ENCODE measurements at places on chromosomes 6 and 20.
A peak's percentile ranks its signal among the peaks of the same experiment; 100 is the strongest.

GRCh38 chr6:109420751-109421150, 19.7 kb downstream of the PPIL6 start:
- no peak overlapping the region for H3K27ac ChIP-seq
- H3K27me3 ChIP-seq = no peaks in the 10 kb centered on the region
- H3K4me3 ChIP-seq = no peak overlapping the region
- DNase-seq = no peak
- H3K4me1 ChIP-seq = no peaks in the 10 kb centered on the region

- DNase-seq = no peak
- no peak overlapping the region for H3K27ac ChIP-seq
- H3K36me3 ChIP-seq = no peaks in the 10 kb centered on the region
- H3K4me1 ChIP-seq = peaks cover 28% of the 10 kb centered on the region
- H3K4me3 ChIP-seq = no peak overlapping the region
- H3K27me3 ChIP-seq = peaks cover 2% of the 10 kb centered on the region
Observed at GRCh38 chr6:14113976-14114375, 3.6 kb upstream of the CD83 start.

GRCh38 chr20:40941133-40941610, 87.5 kb upstream of the TOP1 start:
- H3K4me3 ChIP-seq = no peak overlapping the region
- H3K27ac ChIP-seq = no peak overlapping the region
- no peaks in the 10 kb centered on the region for H3K27me3 ChIP-seq
- H3K4me1 ChIP-seq = no peaks in the 10 kb centered on the region
- H3K36me3 ChIP-seq = no peaks in the 10 kb centered on the region
- no peak for DNase-seq

DNA sequence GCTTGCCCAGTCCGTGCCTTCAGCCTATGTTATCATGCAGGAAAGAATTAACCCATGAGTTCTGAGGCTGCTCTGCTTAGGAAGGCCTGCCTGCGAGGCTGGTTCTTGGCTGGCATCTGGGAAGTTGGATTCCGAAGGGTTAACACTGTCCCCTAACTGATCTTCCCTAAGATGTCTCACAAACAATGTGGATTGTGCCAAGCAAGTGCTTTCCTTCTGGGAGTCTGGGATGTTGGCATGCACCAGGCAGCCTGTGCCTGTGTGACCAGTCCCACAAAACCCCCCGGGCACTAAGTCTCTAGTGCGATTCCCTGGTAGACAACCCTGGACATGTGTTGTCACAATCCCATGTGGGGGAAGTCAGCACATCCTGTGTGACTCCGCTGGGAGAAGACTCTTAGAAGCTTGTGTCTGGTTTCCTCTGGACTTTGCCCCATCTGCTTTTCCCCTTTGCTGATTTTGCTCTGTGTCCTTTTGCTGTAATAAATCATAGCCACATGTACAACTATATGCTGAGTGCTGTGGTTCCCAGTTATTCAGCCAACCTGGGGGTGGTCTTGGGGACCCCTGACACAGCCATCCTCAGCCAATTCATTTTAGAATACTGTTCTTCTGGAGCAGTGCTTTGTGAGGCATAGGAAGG, 83.8 kb downstream of the SLC22A23 start:
- H3K4me1 ChIP-seq = peaks cover 37% of the 10 kb centered on the region
- H3K27ac ChIP-seq = peak overlapping the region; percentile 76
- no peak for DNase-seq
- H3K4me3 ChIP-seq = no peak overlapping the region
- no peaks in the 10 kb centered on the region for H3K36me3 ChIP-seq

DNA sequence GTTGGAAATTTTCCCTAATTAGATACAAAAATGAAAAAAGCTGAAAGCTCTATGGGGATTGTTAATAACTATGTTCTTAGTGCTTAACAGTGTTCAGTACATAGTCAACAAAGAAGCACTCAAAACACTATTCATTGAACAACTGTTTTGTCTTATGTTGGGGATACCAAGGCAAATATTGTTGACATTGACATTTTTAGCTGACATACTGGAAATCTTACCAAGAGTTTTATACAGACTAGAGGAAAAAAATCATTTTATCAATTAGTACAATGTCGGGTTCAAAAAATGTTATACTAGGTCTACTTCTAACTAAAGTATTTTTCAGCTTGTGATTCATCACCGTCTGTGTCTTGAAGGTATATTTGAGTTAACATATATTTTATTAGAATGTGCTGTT, 40.2 kb downstream of the KLHL31 start:
- H3K4me3 ChIP-seq = no peak overlapping the region
- H3K4me1 ChIP-seq = no peaks in the 10 kb centered on the region
- H3K27me3 ChIP-seq = peaks cover 6% of the 10 kb centered on the region
- DNase-seq = no peak
- no peaks in the 10 kb centered on the region for H3K36me3 ChIP-seq

- H3K4me3 ChIP-seq = peak within 1 kb of the TSS; percentile 95
- H3K27ac ChIP-seq = peak within 1 kb of the TSS; percentile 55
- peak; percentile 23 for DNase-seq
- H3K36me3 ChIP-seq = no peaks in the 10 kb centered on the region
Observed at GRCh38 chr6:134317471-134318131, at the start of gene SGK1. Gene SGK1 (minus strand): TSS chr6:134318112. CDS start chr6:134317460, 652 bp downstream.

DNA sequence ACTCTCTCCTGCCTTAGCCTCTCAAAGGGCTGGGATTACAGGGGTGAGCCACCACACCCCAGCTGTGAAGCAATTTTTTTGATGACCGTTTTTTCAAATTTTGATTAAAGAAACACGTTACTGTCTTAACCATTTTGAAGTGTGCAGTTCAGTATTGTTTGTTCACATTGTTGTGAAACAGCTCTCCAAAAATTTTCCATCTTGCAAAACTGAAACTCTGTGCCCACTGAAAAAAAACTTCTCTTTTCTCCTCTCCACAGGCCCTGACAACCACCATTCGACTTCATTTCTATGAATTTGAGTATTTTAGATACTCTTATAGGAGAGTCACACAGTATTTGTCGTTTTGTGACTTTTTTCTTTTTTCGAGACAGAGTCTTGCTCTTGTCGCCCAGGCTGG, 53.9 kb downstream of the ECT2L start:
- DNase-seq = no peak
- H3K36me3 ChIP-seq = no peaks in the 10 kb centered on the region
- H3K27ac ChIP-seq = no peak overlapping the region

DNA sequence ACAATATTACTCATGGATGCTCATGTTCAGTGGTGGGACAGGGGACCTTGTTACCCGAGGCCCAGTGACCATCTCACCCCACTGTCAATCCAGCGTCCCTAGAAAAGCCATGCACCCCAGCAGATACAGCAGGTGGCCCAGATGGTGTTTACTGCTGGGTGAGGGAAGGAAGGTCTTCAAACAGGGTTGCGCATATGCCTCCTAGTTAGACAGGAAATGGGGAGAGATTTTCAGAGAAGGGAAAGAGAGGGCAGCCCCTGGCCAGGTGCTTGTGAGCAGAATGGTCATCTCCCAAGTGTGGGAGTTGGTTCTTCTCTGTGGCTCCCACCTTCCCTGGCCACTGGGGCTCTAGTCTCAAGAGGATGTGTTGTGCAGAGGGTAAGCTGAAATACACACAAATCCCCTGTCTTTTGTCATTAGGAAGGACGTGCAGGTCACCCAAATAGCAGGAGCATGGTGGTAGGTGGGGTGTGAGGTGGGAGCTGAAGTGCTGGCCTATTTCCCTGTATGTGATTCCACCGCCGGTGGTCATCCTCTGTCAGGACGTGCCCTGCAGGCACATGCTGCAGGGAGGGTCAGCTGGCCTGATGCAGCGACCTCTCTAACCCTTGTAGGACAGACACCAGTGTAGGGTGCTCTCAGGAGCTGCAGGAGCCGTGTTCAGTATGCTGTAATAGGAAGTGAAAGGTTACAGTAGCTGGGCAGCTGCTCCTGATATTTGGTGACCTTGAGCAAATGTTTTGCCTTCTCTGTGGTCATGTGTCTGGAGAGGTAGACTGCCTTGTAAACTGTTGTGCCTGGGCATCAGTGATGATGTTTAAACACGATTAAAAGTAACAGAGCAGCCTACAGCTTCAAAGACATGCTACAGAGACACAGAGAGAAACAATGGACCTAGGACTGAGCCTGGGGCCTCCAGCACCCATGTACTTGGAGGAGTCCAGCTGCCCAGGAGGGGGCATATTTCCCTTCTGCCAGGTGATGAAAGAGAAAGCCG, 3.2 kb upstream of the CST3 start:
- peaks cover 23% of the 10 kb centered on the region for H3K27me3 ChIP-seq
- no peak for DNase-seq
- no peaks in the 10 kb centered on the region for H3K36me3 ChIP-seq

DNA sequence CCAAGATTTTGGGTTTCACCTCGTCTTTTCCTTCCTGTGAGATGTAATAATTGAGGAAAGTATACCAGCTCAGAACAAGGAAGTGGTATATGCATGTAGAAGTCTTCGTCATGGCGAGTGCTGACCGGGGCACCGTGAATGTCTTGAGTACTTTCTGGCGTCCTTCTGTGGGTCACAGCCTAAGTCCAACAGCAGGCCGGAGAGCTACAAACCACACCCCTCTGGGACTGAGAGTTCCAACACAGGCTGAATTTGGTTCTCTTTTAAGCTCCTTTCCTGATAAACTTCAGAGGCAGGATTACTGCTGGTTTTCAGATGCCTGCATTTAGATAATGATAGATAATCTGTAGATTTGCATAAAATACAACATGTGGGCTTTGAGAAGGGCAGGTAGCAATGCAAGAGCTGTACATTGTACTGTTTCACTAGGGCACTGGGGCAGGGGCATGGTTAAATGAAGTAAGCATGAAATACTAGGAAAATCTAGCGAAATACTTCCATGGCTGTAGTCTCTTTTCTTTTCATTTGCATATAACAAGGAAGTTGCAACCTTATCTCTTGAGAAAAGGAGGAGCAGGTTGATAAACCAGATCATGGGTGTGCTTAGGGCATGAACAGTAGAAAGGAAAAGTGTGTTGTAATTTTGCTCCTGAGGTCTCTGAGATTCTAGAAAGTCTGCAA, at the start of gene ADTRP:
Gene ADTRP, minus strand, starts transcription at position 156 of the 681 bp plus-strand sequence. Its CDS starts 44 bp downstream, at position 112.
- no peaks in the 10 kb centered on the region for H3K36me3 ChIP-seq
- no peak within 1 kb of the TSS for H3K27ac ChIP-seq
- no peak within 1 kb of the TSS for H3K4me3 ChIP-seq
- H3K4me1 ChIP-seq = no peaks in the 10 kb centered on the region
- H3K27me3 ChIP-seq = no peaks in the 10 kb centered on the region

DNA sequence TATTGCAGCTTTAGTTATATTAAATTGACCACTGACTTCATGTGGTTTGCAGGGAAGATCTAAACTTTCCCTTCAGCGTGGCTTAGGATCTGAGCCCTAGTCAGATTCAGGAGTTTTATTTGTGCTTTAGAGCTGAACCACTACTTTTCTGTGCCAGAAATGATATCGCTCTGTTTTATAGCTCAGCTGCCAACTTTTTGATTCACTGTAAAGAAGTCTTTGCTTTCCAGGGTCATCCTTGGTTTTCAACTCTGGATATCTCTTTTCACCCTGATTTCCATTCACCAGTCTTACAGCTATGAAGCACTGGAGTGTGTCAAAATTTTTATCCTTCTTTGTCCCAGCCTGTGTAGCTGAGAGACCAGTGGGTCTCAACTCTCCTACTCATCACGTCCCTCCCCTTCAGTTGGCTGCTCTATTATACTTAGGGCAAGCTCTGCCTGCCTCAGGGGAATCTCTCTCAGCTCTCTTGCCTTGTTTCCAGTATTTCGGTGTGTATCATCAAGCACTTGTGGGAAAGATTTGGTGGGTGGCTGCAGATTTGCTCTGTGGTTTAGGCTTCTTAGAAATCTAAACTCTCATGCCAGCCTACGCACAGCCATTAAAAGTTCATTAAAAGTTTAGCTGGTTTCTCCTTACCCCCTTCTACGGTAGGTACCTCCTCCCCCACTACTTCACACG, 425.5 kb downstream of the TENT5A start:
- H3K27ac ChIP-seq = no peak overlapping the region
- H3K36me3 ChIP-seq = no peaks in the 10 kb centered on the region
- H3K4me1 ChIP-seq = no peaks in the 10 kb centered on the region
- DNase-seq = no peak

Measured in naive thymus-derived CD8-positive, alpha-beta T cell (primary cell).